PC-9 (cell line): ENCODE measurements at places on chromosomes 13 and 19.

GRCh38 chr13:35699825-35700510 is 223.5 kb upstream of the MAB21L1 start:
- DNase-seq: no peak

DNA sequence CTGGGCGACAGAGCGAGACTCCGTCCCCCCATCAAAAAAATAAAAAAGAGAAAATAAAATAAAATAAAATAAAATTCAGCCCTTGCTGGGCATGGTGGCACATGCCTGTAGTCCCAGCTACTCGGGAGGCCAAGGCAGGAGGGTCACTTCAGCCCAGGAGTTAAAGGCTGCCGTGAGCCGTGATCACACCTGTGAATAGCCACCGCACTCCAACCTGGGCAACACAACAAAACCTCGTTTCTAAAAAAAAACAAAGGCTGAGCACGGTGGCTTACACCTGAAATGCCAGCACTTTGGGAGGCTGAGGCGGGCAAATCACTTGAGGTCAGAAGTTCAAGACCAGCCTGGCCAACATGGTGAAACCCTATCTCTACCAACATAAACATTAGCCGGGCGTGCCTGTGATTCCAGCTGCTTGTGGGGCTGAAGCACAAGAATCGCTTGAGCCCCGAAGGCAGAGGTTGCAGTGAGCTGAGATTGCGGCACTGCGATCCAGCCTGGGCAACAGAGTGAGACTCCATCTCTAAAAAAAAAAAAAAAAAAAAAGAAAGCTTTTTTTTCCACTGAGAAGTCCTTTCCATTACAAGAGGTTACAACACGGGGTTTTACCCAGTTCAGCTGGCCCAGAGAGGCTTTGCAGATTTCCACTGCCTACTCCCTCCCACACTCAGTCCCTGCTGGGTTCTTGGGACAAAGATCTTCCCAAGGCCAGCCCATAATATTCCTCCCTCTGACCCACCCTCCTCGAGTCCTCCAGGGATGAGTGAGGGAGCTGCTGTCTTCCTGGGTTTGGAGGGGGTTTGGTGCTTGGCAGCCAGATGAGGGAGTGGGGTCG is 6.4 kb downstream of the ANGPTL4 start:
- DNase-seq: no peak

- no peak for DNase-seq
Measured at GRCh38 chr13:29537736-29538651, 57.5 kb downstream of the SLC7A1 start.

DNA sequence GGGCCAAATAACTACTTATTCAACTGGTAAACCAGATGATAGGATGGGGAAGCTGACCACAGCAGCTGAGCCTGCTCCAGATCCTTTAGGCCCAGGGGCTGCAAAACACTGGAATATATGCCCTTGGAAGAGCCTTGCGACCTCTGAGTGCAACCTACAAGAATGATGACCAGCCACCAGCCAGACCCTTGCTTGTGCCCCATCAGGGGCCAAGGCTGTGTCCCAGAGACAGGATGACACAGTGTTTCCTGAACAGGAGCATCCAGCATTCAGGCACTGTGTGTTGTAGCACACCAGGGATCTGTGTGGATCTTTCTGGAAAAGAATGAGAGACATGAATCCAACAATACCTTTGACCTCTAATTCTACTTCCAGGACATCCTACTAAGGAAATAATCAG is 14.5 kb downstream of the GJA3 start:
- no peak for DNase-seq

DNA sequence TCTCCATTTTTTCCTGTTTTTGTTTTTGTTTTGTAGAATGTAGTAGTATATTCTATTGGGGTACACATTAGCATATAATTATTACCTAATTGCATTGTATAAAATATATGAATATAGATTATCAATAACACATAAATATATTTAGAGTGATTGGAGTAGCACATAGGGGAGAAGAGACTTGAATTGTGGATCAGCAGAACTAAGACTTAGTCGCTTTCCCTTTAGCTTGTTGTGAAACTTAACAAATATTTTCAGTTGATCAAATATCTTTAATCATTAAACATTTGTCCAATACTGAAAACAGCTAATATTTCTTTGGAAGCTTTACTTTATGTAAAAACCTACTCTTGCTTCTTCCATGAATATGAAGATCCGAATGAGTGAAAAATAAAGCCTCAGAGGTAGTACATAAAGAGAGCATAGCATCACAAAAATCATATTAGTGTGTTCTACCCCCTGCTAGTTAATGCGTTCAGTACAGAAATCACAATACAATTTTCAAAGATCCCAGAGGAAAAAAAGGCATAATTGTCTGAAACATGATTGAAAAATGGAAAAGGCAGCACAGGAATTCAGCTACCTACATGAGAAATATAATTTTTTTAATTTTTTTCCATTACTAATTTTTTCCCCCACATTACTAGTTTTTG is 1348.0 kb upstream of the PRR20A start:
- no peak for DNase-seq

GRCh38 chr19:33727331-33727998 is 69.2 kb upstream of the KCTD15 start:
- no peak for DNase-seq

- DNase-seq: no peak
Measured at GRCh38 chr13:72820156-72820897, 38.4 kb downstream of the PIBF1 start.

GRCh38 chr19:45136507-45137178 is 24.1 kb downstream of the NKPD1 start:
- no peak for DNase-seq

DNA sequence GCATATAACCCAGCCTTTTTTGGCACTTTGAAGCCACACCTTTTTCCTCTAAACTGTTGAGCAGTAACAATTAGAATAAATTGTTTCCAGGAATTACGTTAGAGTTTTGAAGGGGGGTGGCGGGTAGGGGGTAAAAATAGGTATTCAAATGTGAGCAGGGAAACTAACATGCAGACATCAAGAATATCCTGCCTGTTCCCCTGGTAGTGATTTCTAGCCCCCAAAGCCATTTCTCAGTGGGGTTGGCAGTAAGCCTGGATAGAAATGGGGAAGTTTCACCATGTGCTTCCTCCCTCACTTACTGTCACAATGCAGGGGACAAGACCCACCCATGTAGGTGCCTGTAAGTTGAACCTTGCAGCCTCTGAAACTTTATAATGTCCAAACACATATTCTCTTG is 3.8 kb downstream of the DOCK9 start:
- no peak for DNase-seq

GRCh38 chr19:47699360-47699917 is 13.8 kb upstream of the EHD2 start:
- DNase-seq: no peak
